ENCODE measurements at places on chromosomes 16 and 17.

- no peak for DNase-seq
These were observed 3.9 kb downstream of the CDH11 start for GRCh38 chr16:65117811-65118448.

DNA sequence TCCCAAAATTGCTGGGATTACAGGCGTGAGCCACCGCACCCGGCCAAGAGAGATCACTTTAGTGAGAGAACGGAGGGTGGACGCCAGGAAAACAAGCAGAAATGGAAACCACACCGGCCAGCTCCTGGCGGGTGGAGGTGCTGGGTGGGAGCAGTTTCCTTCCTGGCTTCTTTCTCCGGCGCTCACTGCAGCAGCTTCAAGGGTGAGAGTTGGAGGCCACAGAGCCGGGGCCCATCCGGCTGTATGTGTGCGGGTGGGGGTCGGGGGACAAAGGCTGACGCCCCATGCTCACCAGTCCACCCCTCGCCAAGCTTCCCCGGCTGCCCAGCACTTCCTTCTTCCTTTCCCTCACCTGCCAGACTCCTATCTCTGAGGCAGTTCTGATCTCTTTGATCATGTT lies 13.5 kb upstream of the BHLHA9 start:
- no peak for DNase-seq

DNA sequence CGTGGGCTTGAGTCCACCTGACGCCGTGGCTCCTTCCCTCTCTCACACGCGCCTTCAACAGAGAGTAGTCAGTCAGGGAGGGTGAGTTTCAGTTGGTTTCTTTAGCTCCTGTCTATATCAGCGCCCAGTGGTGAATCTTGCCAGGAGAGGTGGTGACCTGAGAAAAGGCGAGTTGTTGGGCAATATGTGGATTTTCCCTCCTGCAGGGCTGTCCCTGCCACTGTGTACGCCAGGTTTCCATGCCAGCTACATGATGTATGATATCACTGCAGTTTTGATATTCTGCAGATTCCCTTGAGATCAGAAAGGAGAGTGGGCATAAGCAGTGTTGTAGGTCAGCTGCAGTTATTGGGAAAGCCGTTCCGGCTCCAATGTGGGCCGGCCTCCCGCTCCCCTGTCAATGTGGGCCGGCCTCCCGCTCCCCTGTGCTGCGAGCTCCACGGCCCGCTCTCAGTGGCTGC lies 31.4 kb downstream of the BANP start:
- no peak for DNase-seq

DNA sequence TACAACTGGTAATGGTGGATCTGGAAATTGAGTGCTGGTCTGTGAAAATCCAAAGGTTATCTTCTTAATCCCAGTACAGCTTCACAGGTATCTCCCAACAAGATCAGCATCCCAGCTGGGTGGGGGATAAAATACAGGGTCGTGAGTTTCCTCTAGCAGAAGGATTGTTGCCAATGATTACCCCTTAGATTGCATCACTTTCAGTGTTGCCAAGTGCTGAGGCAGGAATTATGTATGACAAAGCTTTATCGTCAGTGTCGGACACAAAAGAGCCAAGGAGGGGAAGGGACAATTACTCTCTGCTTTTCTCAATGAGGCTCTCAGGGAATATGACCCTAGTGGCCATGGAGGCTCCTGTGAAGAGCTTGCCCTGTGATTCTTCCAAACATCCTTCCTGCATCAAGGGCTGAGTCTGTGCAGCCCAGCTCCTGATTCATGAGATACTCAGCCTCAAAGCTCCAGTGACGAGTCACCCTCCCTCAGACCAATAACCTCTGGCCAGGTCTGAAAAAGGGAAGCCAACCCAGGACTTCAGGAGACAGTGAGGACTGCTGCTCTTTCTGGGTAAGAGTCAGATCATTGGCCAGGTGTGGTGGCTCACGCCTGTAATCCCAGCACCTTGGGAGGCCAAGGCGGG lies 15.0 kb downstream of the OR1F1 start:
- DNase-seq, result no peak

GRCh38 chr17:32901743-32902142 lies 24.8 kb upstream of the MYO1D start:
- no peak for DNase-seq

- DNase-seq, result peak; percentile 58
These were observed 1.1 kb upstream of the MLLT6 start for GRCh38 chr17:38703742-38704605.

DNA sequence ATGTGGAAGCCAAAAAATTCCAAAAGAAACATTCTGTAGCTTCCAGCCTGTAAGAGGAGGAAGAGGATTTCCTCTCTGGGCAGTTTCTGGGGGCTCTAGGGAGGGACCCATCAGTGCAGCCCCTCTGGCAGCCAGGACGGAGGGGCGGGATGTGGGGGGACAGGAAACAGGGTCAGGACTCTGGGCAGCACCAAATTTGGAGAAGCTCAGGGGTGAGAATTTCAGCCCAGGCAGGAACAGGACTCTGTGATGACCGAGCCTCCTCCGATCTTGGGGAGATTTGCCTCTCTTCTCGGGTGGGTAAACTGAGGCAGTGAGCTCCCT lies 18.4 kb upstream of the CIBAR2 start:
- no peak for DNase-seq

- peak; percentile 63 for DNase-seq
These were observed 2.0 kb downstream of the CORO7 start for GRCh38 chr16:4414187-4414917.

- no peak for DNase-seq
These were observed 37.1 kb upstream of the NOL11 start for GRCh38 chr17:67680445-67681224.

DNA sequence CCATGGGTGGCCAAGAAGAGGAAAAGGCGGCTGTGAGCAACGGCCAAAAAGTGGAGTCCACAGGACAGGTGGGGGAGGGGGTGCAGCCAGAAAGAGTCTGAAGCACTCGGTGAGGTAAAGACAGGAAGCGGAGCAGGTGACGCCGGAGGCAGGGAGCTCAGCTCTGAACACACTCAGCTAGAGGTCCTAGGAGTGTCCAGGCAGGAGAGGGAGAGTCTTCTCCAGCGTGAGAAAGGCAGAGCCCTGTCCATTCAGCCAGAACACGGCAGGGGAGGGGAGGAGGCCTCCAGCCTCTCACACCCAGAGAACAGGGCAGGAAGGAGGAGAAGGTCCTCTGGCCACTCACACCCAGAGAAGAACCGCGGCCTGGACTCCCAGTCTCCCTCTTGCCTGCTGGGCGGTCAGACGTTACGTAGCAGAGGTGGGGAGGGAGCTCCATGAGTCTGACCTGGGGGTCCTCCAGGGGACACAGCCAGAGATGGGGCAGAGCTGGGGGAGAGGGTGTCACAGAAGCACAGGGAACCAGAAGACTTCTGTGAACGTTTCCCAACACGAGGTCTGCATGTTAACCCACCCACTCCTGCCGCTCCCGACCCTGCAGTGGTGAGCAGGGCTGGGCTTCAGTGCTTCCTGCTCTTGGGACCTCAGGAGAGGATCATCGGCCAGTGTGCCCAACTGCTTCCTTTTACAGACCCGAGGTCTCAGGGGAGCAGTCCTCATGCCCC lies 89.2 kb downstream of the ABR start:
- no peak for DNase-seq

GRCh38 chr17:64154313-64154695 lies 24.4 kb upstream of the ERN1 start:
- DNase-seq, result no peak
